Inflammatory macrophage treated with lipopolysaccharide for 1 hour (primary cell): ENCODE measurements at places on chromosomes 6 and 20.

- no peak for DNase-seq
Measured at GRCh38 chr6:167404385-167405049, 79.6 kb downstream of the TTLL2 start.

DNA sequence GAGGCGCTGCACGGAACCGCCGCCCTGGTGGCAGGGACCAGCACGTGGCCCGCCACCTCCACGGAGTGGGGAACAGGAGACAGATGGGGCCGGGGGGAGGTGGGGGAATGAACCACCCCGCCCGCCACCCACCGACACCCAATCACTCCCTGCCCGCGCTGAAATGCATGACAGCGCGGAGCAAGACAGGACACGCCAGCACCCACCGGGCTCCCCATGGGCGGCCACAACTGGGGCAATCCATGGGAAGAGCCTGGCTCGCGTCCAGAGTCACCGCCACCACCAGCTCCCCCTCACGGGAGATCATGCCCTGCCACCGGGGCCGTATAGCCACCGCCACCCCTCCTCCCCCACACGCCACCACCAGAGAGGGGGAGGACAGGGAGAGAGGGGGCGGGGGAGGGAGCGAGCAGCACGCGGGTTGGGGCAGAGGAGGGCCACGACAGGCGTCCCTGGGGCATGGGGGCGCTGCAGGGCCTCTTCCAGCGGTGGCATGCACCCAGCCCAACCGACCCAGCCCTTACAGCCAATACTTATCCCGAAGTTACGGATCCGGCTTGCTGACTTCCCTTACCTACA, 744.3 kb upstream of the DEFB115 start:
- DNase-seq = no peak

GRCh38 chr6:6657085-6657819, 68.7 kb downstream of the LY86 start:
- no peak for DNase-seq

- no peak for DNase-seq
Measured at GRCh38 chr6:23395381-23395780, 730.6 kb upstream of the NRSN1 start.

GRCh38 chr6:8180327-8181159, 78.2 kb upstream of the EEF1E1 start:
- DNase-seq = no peak

DNA sequence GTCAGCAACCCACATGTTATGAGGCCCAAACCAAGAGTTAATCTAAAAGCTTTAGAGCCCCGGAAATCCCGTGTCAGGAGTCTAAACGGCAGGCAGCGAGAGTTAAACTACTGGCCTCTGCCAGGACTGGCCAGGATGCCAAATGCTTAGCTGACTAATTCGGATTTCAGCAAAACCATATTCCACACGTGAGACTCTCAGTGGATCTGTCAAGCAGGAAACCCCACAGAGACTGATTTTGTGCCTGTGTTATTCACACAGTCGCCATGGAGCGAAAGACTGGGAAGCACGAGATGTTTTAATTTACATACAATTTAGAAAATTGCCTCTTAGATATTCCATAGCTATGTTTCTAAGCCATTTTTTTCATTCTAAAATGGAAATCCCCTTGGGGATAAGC, 152.9 kb downstream of the RNASET2 start:
- DNase-seq = no peak

DNA sequence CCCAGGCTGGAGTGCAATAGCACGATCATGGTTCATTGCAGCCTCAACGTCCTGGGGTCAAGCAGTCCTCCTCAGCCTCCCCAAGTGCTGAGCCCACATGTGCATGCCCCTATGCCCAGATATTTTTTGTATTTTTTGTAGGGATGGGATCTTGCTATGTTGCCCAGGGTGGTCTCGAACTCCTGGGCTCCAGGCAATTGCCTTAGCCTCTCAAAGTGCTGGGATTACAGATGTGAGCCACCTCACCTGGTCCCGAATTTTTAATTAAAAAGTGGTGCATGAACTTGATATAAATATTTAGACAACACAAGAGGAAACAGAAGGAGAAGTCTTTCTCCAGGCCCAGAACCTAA, 7.1 kb upstream of the RNF114 start:
- DNase-seq = no peak

DNA sequence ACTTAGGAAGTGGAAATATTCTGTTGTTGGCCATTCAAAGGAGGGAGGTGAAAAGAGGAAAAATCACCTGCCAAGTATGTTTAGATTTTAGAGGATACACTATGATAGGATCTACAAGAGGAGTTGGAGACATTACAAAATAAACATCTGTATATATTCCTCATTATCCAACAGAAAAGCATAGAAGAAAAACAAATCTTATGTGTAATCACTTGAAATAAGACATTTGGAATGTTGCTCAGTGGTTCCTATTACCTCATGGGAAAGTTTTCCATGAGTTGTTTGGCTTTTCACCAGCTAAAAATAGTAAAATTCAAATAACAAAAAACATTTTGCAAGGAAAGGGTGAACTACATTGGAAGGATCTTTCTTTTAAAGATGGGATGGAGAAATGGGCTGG, 76.7 kb upstream of the CARMIL1 start:
- DNase-seq = no peak

DNA sequence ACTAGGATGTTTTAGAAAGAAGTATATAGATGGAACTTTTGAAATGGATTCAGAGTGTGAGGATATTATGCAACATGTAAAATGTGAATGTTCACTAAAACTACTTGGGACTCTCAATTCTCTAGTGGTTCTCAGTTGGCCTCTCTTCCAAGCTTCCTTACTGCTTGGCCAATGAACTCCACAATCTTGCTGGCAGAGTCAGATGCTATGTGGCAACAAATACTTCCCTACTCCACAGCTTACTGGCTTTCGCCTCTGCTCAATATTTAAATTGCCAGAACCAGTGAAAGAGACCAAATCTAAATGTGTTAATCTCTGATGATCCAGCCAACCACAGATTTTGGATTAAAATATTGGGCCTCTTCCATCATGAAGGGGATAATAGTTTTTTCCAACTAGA, 138.4 kb downstream of the HTR1B start:
- no peak for DNase-seq

DNA sequence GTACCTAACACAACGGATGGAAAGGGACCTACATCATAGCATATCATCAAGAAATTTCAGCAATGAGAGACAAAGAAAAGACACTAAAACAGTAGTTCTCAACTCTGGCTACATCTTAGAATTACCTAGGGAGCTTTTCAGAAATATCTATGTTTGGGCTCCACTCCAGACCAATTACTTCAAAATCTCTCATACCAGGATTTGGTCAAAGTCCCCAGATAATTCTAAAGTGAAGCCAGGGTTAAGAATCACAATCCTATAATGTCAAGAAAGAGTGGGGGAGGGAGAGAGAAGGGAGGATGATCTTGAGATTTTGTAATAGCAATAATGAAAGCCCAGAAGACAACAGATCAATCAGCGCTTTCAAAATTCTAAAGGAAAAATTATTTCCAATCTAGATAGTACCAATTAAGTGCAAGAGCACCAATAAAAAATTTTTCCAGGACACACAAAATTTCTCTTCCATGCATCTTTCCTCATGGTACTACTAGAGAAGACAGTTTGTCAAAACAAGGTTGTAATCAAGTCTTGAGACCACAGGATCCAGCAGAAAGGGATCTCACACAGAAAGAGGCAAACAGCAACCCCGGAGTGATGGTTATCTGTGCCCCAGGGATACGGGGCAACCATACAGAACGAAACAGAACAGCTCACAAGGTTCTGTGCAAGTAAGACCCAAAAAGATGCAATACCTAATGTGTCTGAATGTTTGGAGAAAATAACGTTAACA, 152.9 kb upstream of the DST start:
- DNase-seq = no peak

DNA sequence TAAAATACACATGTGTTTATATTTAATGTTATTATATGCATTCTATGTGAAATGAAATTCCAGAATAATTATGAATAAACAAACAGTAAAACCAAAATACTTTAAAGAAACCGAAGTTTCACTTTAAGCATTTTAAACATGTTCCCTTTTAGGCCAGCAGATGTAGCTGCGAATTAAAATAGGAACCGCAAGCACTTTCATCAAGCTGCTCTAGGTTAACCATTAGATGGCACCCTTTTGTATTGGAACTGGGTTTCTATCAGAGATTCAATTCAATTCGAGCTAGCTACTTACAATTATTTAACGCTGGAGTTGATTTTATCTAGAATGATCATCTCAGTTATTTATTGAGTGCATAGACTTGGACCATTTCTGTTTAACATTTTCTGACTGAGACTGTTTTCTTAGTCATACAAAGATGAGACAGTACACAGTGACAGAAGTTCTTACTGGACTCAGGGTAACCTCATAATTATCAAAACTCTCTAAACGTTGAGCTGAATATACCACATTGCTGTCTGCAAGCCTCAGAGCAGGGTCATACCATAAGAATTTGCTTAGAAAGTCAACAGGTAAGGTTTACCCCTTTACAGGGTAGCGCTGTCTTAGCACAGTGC, 8.5 kb downstream of the TMEM242 start:
- peak; percentile 74 for DNase-seq

DNA sequence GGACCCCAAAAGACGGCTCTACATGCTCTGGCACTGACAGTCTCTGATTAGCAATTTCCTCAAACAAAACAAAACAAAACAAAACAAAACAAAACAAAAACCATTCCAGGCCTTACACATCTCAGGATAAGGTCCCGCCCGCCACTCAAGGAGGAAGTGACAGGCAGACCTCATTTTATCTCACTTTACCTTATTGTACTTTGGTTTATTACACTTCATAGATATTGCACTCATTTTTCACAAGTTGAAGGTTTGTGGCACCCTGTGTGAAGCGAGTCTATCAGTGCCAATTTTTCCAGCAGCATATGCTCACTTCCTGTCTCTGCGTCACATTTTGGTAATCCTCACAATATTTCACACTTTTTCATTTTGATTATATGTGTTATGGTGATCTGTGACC, 15.2 kb downstream of the ZBP1 start:
- DNase-seq = no peak

- peak; percentile 56 for DNase-seq
Measured at GRCh38 chr6:2855061-2855519, 13.4 kb upstream of the SERPINB1 start.

DNA sequence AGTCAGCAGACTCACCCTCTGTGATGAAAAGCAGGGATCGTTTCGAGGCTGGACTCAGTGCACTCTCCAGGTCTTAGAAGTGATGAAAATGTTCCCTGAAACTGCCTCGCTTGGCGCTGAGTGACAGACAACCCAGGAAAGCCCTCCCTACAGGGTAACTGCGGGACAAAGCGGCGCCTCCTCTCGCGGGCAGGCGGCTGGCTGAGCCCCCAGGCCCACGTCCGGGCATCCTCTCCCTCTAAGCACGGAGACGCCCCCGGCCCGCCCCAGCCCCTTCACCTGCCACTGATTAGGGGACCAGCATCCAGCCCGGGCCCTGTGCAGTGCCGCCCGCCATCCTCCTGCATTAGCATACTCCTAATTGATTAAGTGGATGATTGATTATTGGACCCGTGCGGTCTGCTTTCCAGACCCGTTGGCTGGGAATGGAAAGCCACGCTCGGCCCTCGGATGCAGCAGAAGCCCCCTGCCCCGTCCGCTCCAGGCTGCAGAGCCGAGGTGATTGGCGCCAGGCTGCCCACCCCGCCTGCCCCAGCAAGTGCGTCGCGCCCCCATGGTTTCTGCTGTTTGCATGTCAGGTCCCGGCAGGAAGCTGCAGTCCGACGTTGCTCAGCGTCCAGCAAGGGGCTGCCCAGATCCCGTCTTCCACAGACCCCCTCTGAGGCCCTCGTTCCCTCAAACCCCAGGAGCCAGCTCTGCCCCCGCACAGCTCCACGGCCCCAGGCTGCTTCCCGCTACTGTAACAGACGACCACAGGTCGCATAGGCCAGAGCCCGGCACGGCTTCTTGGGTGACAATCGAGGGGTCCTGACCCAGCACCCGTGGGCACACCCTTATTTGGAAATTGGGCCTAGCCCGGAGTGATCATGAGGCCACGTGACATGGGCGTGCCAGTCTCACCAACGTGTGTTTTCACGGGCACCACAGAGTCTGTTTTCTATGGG, 131.6 kb downstream of the DLL1 start:
- no peak for DNase-seq

GRCh38 chr6:15363164-15363522, 117.3 kb downstream of the JARID2 start:
- DNase-seq = no peak

DNA sequence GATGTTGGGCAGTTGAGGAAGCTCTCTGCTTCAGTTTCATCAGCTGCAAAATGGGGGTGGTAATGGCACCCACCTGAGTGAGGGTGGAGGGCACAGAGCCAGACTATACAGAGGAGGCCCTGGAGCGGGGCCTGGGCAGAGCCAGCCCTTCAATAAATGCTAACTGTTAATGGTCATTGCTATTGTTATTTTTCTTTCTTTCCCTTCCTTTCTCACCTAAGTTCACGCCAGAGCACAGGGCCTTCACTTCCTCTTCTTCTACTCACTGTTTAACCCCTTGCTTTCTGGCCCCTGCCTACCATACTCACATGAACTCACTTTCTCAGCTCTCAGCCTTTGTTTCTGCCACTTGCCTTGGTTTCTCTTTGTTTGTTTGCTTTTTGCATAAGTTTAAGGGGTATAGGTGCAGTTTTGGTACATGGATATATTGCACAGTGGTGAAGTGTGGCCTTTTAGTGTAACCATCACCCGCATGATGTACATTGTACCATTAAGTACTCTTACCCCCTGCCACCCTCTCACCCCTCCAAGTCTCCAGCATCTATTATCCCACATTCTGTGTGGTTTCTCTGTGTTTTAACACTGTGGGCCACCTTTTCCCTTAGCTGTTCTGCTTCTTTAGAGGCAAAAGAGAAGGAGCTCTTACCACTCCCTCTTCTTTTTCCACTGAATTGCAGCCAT, 7.5 kb upstream of the RREB1 start:
- DNase-seq = no peak

DNA sequence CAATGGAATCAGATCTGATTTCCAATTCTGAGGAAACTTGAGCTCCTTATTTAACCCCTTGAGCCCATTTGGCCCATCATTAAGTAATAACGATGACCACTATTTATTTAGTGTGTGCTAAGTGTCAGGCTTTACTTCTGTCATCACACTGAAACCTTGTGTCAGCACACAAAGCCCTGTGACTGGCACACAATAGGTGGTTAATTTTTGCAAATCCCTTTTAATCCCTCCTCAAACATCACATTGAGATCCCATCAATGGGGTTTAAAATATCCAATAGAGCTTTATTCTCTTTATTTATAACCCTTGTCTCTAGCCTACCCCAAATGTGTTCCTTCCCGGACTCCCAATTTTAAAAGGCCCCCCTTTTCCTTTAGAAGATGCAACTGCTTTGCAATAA, 656.8 kb upstream of the CHD6 start:
- no peak for DNase-seq

GRCh38 chr6:36547646-36548400, 544 bp upstream of the STK38 start:
- no peak for DNase-seq
